ENCODE measurements at places on chromosomes 2 and 18.

- no peak for DNase-seq
These were observed 492.6 kb upstream of the REG3G start for GRCh38 chr2:78532762-78533379.

- no peak for DNase-seq
These were observed 23.3 kb upstream of the MAPRE3 start for GRCh38 chr2:26946841-26947784.

GRCh38 chr2:98708396-98709186 lies 22.3 kb downstream of the MGAT4A start:
- DNase-seq: no peak

- DNase-seq: no peak
These were observed 4.8 kb upstream of the PDIA6 start for GRCh38 chr2:10817413-10817812.

DNA sequence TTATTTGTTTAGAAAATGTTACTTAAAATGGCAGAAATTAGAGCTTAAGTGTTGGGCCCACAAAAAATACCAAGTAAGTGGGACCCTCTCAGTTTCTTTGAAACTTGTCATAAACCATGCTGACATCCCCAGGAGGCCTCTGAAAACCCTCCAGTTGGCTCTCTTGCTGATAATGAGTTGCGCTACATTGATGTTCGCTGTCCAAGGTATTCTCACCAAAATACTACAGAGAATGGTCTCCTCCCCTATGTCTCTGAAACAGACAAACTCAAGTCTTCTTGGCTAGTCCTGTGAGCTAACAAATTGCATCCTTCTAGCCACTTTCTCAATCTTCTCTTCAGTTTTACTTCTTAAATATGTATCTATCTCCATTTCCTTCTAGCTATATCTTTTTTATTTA lies 669.4 kb downstream of the IRS1 start:
- no peak for DNase-seq

DNA sequence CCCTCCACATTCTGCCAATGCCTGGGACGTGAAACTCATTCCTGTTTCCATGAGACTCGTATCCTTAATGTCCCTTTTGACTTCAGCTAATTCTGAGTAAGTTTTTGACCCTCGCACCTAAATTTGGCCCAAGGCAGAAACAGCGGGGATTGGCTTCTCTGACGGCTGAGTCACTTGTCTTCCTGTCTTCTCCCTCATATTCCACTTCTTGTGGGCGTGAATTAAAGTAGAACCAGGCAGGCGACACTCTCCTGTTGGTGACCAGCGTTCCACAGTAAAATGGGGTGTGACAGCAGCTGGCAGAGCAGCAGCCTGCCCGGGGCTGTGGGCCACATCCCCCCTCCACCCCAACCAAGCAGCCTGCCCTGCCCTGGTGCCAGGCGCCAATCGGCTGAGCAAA lies 15.5 kb downstream of the TTC32 start:
- DNase-seq: no peak

Measured in GM12864 (cell line).